Stimulated activated CD8-positive, alpha-beta memory T cell treated with anti-CD3 and anti-CD28 coated beads, Interleukin-4, amount 100 ng/mL, for 1 hour (primary cell): ENCODE measurements at places on chromosomes 7 and 10.

- no peak for DNase-seq
Measured at GRCh38 chr7:39291628-39292410, 274.4 kb upstream of the YAE1 start.

DNA sequence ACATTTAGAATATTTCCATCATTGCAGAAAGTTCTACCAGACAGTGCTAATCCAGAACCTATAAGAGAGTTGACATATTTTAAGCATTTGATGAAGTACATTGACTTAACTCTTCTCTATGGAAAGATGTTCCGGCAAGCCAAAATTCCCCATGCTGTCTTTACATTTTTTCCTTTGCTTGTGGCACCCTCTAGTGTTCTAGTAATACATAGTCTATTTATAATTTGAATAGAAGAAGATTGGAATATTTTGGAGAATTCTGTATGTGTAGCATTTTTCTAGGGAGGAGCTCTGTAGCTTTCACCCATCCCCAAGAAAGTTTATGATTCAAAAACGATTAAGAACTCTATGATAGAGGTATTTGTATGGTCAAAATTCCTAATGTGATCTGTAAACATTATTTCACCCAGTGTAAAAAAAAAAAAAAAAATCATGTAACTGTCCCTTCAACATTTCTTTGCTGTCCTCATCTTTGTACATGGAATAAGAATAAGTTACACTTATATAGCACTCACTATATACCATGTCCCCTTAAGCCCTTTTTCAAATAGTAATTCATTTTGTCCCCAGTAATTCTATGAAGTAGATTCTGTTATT is 33.2 kb downstream of the NRF1 start:
- no peak for DNase-seq

- DNase-seq: no peak
Measured at GRCh38 chr10:74292871-74293427, 141.9 kb downstream of the ADK start.

GRCh38 chr7:710161-710560 is 16.3 kb upstream of the DNAAF5 start:
- DNase-seq: no peak

DNA sequence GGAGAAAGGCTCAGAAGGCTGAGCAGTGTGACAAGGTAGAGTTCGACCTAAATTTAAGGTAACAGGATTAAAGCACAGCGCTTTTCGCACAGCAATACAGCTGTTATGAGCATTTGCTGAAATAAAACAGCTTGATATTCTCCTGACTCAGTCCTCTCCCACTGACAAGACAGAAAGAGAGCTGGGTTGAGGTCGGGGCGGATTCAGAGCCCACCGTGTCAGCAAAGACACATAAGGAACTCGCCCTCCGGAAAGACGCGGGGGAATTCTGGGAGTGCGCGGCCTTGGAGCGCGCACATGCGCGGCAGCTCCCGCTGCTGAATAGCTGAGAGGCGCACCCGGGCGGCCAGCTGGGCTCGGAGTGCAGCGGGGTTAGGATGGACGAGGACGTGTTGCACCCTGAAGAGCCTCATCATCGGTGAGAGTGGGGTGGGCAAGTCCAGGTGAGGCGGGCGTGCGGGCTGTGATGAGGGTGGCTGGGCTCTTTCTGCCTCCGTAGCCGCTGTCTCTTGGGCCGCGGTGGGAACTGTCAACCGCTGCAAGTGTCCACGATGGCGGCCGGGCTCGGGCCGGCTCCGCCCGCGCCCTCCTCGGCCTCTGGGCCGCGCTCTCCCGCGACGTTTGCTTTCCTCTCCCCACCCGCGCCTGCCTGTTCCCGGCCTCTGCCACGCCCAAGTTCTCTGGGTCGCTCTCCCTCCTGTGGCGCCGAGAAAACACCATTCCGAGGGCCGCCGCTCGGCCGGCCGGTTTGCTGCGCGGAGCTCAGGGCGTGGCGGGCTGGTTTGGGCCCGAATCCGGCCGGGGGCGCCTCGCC is 120.6 kb downstream of the LYZL1 start:
- no peak for DNase-seq

DNA sequence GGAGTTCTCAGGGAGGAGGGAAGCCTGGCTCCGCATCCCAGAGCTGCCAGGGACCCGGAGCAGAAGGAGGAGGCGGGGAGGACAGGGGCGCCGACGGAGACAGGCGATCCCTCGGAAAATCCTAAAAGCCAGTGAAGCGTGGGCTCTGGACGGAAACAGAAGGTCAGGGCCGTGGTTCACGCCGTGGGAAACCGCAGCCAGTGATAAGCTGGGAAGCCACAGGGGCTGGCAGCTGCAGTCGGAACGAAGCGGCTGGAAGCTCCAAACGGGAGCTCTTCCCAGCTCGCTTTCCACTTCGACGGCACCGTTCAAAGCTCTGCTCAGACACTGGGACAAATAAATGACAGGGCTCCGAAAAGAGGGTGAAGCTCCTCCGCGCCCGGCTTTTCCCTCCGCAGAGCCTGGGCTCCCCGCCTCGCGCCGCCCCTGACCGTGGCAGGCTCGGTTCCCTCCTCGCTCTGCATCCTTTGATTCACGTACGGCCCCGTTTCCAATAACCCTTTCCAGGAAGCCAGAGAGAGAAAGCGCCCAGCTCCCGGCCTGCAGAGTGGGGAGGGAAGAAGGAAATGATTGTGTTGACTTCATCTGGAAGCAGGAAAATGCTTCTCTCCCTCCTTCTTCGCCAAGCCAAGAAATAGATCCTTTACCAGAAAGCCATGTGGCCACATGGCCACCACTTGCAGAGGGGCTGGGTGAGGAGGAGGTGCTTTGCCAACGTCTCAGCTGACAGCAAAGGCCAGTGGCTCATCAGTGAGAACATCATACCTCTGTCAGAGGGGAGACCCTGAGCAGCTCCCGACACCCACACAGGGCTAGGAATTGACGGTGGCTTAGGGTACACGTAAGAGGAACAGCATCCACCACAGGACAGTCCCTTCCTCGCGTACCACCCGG is 57.4 kb downstream of the ADRB1 start:
- no peak for DNase-seq

GRCh38 chr7:121795736-121796135 is 77.2 kb upstream of the PTPRZ1 start:
- no peak for DNase-seq

DNA sequence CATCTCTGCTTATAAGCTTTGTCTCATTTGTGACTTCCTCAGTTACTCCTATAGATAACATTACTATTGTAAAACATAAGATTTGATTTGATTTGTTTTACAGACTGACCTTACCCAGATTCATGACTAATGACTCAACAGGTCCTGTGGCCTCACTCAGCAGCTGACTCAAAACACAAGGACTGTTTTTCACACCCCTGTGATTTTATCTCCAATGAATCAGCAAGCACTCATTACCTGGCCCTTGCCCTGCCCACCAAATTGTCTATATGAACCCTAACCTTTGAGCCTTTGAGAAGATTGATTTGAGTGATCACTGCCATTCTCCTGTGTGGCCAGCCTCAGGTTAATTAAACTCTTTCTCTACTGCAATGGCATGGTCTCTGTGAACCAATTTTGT is 1064.6 kb upstream of the LRRTM3 start:
- DNase-seq: no peak

DNA sequence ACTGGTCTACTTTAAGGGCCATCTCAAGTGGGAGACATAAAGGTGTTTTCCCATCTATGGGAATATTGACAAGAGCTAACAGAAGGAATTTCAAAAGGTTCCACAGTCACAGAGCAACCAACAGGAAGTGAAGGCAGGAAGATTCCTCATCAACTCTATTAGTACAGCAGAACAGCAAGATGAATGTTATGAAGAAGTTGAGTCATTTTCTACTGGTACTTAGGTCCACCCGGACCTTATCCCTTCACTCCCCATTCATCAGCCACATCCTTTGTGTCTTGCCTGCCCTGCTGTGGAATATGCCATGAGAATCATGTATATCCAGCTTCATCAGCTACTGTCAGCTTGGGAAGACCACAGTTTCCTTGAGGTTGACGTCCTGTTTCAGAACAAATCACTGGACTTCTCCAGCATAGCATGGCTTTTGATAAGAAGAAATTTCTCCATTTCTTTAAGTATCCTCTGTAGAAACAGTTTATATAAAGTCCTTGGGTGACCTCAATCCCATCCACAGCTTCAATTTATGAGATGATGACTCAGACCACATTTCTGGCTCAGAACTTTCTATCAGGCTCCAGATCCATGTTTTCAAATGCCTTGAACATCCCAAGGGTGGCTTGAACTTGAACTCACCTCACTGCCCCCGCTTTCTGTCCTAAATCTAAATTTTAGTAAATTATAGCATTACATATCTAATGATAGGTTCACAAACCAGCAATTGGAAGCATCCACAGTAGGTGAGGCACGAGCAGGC is 84.9 kb upstream of the AGK start:
- DNase-seq: no peak

GRCh38 chr7:82234457-82235049 is 209.0 kb downstream of the CACNA2D1 start:
- DNase-seq: no peak
